ENCODE measurements at places on chromosomes 2 and 18.

GRCh38 chr2:162636206-162636728 is 202.3 kb downstream of the KCNH7 start:
- DNase-seq: no peak

DNA sequence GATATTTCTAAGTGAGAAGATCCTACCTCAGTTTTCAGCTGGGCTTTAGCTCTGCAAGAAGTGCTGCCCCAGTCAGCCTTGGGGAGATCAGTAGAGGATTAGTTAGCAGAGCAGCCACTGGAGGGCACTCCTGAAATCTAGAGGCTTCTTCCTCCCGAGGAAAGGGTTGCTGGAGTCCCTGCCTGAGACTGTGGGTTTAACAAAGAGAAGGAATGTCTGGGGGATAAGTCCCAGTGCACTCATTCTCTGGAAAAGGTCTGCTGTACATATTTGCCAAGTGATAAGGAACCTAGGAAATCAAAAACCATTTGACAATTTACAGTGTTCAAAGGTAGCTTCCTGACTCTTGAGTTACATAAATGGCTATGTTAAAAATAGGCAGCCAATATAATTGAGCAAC is 207.2 kb downstream of the SLC8A1 start:
- DNase-seq: peak; percentile 8

GRCh38 chr18:64100116-64100922 is 48.6 kb downstream of the LINC00305 start:
- DNase-seq: no peak

GRCh38 chr2:202871300-202872141 is at the start of gene ICA1L:
ICA1L (minus strand) TSS chr2:202871766; CDS start chr2:202829009, 42,757 bp downstream.
- DNase-seq: peak; percentile 80

DNA sequence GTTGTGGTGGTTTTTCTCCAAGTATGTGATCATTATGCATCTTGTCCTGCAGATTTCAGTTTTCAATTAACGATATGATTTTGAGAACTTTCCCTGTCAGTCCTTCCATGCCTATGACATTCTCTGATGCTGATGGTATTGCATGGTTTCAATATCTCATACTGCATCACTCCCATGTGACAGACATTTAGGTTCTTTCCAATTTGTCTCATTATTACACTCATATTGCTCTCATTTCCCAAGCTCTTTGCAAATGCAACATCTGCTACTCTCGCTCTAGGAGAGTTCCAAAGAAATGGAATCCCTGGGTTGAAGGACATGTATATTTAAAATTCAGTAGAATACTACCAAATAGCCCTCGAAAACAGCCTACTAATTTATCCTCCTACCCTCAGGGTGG is 125.5 kb downstream of the MARCHF4 start:
- DNase-seq: no peak

DNA sequence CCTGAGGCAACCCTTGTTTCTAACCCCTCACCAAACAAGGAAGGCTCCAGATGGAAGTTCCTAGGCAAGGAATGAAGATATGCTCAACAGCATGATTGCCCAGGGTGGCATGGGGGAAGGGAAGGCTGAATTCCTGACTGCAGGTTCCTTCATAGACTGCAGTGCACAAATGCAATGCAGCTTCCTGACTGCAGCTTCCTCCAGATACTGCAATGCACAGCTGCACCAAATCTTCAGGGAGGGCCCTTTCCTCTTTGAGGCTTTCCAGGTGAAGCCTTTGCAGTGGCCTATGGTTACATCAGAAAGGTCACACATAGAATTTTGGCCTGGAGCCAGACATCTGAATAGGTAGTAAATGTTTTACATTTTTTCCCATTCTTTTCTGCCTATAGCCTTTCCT is 58.8 kb upstream of the DYNAP start:
- DNase-seq: no peak

GRCh38 chr2:69703189-69703588 is 38.7 kb upstream of the ANXA4 start:
- no peak for DNase-seq

- DNase-seq: peak; percentile 89
Measured at GRCh38 chr18:36809590-36810381, 19.0 kb downstream of the TPGS2 start.

GRCh38 chr2:98357849-98358248 is 11.6 kb downstream of the CNGA3 start:
- DNase-seq: no peak

GRCh38 chr2:214077727-214078126 is 333.1 kb upstream of the VWC2L start:
- no peak for DNase-seq

DNA sequence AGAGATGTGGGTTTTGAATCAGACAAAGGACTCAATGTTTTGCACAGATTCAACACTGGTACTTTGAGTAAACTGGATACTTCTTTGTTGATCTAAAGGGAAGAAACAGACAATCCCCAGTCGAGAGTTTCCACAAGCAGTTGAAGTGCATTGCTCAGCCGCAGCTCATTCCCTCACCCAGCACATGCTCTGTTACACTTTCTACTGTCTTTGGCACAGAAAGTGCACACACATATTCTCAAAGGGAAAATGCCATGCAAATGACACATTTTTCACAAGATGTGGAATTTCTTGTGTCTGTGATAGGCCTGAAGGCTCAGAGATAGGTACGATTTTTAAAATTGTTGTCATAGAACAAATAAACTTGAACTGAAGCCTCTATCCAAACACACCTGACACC is 258.9 kb upstream of the TRIB2 start:
- no peak for DNase-seq

GRCh38 chr18:50143886-50144285 is 51.1 kb downstream of the MYO5B start:
- no peak for DNase-seq

GRCh38 chr2:220748875-220749479 is 823.1 kb downstream of the EPHA4 start:
- DNase-seq: no peak

- no peak for DNase-seq
Measured at GRCh38 chr2:188395903-188396689, 104.4 kb downstream of the GULP1 start.

Data from erythroblast (primary cell).